Dermis lymphatic vessel endothelial cell (primary cell): ENCODE measurements at places on chromosomes 2 and 18. TPM values are rescaled to one million over a fixed set of nuclear protein-coding genes. Genes with fewer than 3 reads are reported as not detected.

Gene GALNT14
- total RNA-seq = 0.11 TPM in 1 of 2 replicates, not detected in the other

Gene DSG3
- total RNA-seq = not detected in 2 replicates

Gene UGT1A3
- total RNA-seq = not detected in 2 replicates

Gene ZAP70
- total RNA-seq = 0.11 and 0.34 TPM in 2 replicates

Gene MTLN
- 33.7 and 37.1 TPM in 2 replicates for total RNA-seq

Gene HRH4
- total RNA-seq = not detected in 2 replicates

Gene L3MBTL4
- 2.7 and 8.8 TPM in 2 replicates for total RNA-seq

Gene ACVR1
- 12.6 and 15.9 TPM in 2 replicates for total RNA-seq

Gene HOXD13
- under 0.01 TPM in 1 of 2 replicates, not detected in the other for total RNA-seq

Gene KCNG2
- total RNA-seq = 0.43 and 0.69 TPM in 2 replicates

Gene AGXT
- not detected in 2 replicates for total RNA-seq

Gene REEP1
- 17.7 and 22.9 TPM in 2 replicates for total RNA-seq

Gene IGFBP2
- total RNA-seq = 1.4 and 9.6 TPM in 2 replicates

Gene MFSD2B
- under 0.01 and 0.09 TPM in 2 replicates for total RNA-seq

Gene RAB27B
- under 0.01 and 0.11 TPM in 2 replicates for total RNA-seq

Gene TMEFF2
- under 0.01 TPM in 1 of 2 replicates, not detected in the other for total RNA-seq

Gene IL1RL1
- total RNA-seq = under 0.01 and 0.09 TPM in 2 replicates
